ENCODE measurements at places on chromosomes 12 and 14.

DNA sequence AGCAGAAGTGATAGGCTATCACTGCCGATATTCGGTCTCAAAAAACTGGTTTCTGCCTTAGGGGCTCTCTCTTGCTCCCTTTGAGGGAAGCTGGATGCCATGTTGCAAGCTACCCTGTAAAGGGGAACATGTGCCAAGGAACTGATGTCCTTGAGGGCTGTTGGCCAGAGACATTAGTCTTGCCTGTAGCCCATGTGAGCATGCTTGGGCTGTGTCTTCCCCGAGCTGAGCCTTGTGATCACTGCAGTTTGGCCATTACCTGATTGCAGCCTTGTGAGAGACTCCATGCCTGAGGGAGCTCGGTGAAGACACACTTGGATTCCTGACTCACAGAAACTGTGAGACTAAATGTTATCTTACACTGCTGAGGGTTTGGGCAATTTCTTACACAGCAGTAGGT lies 18.8 kb downstream of the RTRAF start:
- no peak for DNase-seq

GRCh38 chr12:118371321-118372282 lies 1.1 kb downstream of the TAOK3 start:
- no peak for DNase-seq

- no peak for DNase-seq
These were observed 6.7 kb downstream of the DLST start for GRCh38 chr14:74888164-74889158.

DNA sequence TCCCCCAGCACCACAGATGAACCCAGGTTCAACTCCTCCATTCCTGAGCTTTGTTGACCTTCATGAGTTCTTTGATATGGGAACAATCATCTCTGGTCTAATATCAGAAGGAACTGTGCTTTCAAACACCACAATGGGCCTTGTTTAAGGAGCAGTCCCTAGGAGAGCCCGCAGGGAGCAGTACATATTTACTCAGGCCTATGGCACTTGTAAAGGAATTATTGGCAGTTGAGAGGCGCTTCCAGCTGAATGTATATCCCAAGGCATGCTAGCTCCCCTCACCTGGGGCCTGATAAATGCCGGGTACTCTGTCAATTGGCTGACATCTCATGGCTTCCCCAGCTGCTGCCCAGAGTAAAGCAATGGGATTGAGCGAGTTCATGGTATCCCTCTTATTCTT lies 76.2 kb downstream of the ZFP36L1 start:
- peak; percentile 32 for DNase-seq

GRCh38 chr12:124525455-124525854 lies 42.0 kb downstream of the NCOR2 start:
- DNase-seq: no peak

DNA sequence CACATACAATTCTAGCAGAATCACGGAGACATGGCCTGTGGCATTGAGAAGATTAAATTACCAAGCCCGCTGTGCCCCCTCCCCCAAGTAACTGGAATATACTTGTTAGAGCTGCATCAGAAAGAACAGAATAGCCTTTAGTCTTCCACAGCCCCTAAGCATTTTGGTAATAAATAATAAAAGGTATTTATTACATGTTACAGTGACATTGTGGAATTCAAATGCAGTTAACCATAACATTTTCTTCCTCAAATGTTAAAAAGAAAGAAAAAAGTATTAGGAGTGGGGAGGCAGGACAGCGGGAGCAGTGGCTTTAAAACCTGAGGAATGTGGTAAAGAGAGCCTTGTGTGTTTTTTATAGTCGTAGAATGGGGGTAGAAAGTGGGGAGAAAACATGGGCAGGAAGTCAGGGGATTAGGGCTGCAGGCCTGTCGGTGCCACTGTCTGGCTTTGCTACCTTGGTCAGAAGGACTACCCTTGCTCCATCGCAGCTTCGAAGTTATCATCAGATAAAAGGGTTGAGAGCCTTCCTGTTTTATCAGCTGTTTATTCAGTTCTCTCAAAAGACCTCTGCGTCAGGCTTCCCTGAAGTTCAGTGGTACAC lies 255.9 kb downstream of the MSRB3 start:
- no peak for DNase-seq

GRCh38 chr14:20802341-20803084 lies at the start of gene RNASE1:
RNASE1 (minus strand) TSS chr14:20802844; CDS start chr14:20802068, 776 bp downstream.
- DNase-seq: no peak

- no peak for DNase-seq
These were observed 3.2 kb upstream of the GSC start for GRCh38 chr14:94773061-94773648.

DNA sequence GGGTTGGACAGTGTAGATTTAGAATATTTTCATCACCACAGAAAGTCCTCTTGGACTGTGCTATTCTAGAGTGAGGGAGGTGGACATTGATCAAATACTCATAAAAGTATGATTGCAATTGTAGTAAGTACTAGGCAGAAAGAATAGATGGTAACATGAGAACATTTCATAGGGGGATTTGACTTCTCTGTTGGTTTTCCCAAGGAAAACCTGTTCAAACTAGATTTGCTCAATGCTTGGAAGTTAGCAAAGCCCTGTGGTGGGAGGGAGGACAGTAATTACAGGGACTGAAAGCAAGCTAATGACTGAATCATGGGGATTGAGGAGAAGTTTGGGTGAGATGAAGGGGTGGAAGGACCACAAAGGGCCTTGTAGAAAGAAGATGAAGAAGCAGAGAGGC lies 24.4 kb upstream of the EID3 start:
- DNase-seq: no peak

DNA sequence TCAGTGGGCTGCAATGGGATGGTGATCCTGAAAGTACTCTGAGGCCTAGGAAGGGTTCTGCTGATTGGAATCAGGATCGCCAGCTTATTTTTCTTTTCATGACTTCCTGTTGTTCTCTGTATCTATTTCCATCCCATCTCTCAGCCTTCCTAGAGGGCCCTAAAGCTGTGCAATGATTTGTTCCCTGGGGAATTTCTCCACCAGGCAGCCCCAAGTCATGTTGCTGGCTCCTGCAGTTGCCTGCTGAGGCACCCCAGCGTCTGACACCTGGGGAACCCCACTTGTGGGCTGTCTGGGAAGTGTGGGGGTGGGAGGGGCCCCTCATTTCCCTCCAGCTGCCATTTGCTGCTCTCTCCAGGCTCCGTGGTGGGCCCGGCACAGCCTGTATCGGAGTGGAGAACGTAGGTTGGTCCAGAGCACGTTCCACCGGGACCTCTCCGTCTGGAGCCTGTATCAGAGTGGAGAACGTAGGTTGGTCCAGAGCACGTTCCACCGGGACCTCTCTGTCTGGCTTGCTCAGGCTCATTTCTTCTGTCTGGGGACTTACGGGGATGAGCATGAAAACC lies 138.3 kb downstream of the TSPAN9 start:
- DNase-seq: no peak

DNA sequence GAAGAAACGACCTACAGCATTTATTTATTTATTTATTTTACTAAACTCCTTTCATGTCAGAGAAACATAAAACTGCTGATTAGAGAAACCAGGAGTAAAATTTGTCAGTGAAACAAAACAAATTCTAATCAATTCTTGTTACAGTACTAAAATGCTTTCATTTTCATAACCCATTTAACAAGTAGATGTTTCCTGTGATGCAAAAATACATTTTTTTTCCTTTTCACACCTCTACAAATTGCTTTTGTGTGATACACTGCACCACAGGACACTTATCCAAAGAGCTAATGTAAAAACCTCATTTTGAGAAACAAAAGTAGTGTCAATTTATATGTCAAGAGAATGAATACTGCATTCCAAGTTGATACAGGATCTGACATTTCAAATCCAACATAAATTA lies 155.1 kb downstream of the SYT1 start:
- DNase-seq: no peak

DNA sequence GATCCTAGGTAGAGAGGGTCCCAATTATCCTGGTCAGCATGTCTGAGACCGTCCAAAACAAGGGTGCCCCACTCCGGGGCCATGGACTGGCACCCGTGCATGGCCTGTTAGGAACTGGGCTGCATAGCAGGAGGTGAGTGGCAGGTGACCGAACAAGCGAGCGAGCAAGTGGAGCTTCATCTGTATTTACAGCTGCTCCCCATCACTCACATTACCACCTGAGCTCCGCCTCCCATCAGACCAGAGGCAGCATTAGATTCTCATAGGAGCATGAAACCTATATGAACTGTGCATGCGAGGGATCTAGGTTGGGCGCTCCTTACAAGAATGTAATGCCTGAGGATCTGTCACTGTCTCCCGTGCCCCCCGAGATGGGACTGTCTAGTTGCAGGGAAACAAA lies 44.4 kb upstream of the TMCC3 start:
- no peak for DNase-seq

- DNase-seq: peak; percentile 58
These were observed at the start of the genes KNTC1 and RSRC2 for GRCh38 chr12:122526683-122527477. KNTC1 (plus strand) TSS chr12:122527249; CDS start chr12:122530064, 2,815 bp downstream. RSRC2 (minus strand) TSS chr12:122526936; CDS start chr12:122526853, 83 bp downstream.

DNA sequence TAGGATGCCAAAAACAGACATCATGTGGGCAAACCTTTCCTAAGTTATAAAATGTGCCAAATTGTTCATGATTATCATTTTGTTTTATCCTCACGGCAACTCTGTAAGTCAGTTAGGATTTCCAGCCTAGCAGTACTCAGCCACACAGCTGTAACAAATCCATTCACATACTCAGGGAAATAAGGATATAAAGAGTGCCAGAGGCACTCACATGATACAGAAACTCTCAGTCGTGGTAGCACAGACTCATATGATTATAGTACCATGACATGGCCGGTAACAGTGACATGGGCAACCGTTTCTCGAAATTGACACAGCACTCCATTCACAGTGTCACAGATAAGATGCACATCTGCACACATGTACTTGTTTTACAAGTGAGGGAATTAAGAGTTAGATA lies 344.2 kb downstream of the LRIG3 start:
- no peak for DNase-seq

GRCh38 chr12:90905691-90906370 lies 49.1 kb downstream of the CCER1 start:
- no peak for DNase-seq

- no peak for DNase-seq
These were observed 40.0 kb downstream of the PEBP1 start for GRCh38 chr12:118175823-118176447.

DNA sequence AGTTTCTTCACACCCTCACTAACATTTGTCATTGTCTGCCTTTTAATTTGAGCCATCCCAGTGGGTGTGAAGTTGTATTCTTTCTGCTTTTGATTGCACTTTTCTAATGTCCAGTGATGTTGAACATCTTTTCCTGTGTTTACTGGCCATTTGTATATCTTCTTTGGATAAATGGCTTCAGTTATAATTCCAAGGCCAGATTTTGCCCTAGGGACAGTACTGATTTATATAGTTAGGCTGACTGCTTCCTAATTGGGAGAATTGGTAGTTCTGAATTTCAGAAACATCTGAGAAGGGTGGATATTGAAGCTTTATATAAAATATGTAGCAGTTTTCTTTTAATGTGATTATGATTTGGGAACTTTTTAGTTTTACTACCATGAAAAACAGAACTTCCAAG lies 97.4 kb downstream of the BORCS5 start:
- DNase-seq: no peak

DNA sequence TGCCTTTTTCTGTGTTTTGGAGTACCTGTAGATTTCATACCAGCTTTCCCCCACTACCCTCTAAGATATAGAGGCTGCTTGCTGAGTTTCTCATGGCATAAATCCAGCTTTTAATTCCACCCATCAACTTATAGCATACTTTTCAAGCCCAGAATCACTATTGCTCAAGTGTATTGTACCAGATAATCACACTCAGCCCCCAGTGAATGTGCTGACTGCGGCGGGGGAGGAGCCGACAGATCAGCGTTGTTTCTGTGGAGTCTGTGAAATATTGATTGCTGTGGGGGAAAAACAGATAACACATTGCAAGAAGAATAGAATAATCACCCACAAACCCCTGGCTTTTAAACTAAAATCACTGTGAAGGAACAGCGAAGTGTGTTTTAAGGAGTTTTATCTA lies 296.1 kb downstream of the TMEM132D start:
- DNase-seq: no peak

DNA sequence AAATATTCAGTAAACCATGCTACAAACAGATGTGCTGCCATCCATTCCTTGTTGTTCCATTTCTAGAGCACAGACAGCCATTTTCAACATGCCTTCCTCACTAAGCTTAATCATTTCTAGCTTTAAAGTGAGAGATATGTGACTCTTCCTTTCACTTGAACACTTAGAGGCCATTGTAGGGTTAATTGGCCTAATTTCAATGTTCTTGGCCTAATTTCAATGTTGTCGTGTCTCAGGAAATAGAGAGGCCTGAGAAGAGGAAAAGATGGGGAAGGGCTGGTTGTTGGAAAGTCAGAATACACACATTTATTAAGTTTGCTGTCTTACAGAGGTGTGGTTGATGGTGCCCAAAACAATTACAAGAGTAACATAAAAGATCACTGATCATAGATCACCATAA lies 435.1 kb downstream of the ZFP36L1 start:
- DNase-seq: no peak

GRCh38 chr12:103645202-103645601 lies 58.1 kb downstream of the STAB2 start:
- DNase-seq: no peak

GRCh38 chr12:70840656-70841350 lies 79.7 kb downstream of the PTPRR start:
- DNase-seq: no peak

DNA sequence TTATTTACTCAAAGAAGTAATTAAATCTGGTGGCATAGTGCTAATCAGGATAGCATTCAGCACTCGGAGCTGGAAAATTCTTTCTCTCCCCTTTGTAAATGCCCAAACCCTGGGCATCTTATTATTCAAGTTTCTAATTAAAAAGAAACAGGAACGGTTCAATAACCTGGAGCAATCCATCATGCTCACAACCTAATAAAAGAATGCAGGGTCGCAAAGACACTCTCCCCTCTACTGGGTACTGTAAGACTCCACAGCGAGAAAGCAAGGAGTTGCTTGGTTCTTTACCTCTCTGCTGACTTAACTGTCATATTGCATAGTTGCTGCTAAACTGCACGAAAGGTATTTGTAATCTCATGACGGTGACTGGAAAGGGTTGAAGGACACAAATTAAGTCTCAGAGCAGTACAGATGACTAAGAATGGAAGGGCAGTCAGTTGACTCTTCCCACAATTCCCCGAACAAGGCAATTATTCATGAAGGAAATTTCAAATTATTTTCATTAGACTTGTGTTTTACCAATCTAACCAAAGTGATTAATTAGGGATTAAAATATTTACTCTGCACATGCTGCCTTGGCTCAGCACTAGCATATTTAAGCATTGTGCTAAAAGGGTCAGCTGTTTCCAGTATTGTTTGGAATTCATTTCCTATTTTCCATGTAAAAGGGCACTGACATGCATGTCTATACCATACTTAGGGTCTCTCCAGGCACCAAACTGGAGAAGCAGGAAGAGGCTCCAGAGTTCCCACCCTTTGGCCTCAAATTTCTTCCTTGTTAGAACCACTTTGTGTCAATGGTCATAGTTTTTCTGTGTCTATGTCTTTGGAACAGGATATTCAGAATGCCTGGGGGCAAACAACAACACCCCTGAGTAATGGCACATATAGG lies 182.2 kb downstream of the EXOC5 start:
- DNase-seq: no peak

GRCh38 chr12:105348561-105348960 lies 18.1 kb downstream of the C12orf75 start:
- no peak for DNase-seq

GRCh38 chr12:12741660-12742059 lies 24.5 kb downstream of the CDKN1B start:
- DNase-seq: no peak
